ENCODE measurements at places on chromosomes 2 and 18. TPM values are rescaled to one million over a fixed set of nuclear protein-coding genes. Genes with fewer than 3 reads are reported as not detected.

DNA sequence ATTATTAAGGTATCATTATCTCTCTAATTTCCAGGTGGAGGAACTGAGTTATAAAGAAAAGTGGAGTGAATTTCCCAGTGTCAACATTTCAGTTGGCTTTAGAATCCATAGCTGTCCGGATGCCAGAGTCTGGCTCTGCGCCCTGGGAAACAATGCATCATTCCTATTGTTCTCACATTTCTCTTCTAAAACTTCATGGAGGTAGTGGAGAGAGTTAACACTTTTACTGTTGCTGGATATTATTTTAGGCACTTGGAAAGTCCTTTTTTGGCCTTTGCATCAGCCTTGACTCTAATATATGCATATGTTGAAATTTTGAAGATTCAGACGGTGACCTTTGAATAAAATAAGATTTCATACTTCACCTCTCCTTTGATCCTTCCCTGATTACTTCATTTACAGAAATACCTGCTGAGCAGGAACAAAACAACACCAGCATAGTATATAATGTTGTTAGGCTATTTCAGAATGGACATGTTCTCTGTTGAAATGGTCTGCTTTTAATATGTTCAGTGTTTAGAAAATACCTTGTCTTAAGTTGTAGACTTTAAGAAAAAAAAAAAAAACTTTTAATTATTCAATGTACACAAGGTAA, 148.8 kb downstream of the EPHA4 start:
- DNase-seq, result no peak

DNA sequence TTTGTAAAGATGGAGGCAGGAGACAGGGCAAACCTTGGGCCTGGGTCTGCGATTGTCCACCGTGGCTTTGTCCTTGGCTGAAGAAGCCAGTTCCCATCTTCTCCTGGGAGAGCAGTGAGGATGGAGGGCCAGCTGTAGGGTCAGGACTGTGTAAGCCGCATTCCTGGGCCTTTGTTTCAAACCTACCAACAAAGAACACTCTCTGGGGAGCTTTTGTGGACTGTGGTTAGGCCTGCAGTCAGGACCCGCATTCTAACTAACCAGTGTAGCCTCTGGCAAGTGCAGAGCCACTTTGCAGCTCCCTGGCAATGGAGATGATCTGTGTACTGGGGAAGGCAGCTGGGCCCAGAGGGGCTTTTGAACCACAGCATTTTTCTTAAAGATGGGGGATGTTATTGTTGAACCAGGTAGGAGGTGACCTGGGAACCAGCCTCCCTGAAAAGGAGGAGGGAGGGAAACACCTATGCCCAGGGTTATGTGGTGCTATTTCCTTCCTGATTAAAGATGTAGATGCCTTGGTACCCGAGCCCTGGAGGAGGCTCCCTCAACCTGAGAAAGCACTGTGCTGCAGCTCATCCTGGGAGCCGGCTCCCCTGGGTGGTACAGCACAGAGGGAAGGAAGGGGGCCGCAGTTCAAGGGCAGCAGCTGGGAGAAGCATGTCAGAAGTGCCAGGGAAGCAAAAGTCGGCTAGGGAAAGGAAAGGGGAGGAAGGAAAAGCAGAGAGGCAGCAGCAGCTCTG, 12.7 kb upstream of the SMAD4 start:
- DNase-seq, result no peak

- DNase-seq, result no peak
Measured at GRCh38 chr18:35089382-35089781, 48.2 kb downstream of the MAPRE2 start.

The EML6 gene
- 0.92 TPM for total RNA-seq

DNA sequence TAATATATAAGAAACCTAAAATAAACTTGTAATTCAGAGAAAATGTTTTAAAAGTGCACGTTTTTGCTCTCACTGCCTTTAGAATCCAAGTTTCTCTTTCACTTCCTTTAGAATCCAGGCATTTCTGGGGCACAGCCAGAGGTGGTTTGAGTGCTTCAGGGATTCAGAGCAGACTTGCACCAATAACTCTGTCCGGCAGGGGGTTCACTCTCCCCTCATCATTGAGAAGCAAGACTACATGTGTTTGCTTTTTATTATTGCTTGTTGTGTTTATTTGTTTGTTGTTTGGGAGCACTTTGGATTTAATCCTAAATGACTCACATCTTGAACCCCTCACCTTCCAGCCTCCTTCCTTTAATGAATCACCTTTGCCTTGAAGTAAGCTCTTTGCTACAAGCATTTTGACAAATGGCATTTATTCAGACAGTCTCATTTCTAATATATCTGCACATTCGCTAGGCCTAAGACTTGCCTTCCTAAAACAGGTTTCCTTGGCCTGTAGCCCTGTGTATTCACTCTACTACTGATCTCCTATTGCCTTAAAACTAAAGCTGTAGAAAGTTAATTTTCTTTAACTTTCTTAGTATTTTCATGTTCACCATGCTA, 233.5 kb upstream of the ATP5MC3 start:
- no peak for DNase-seq

GRCh38 chr2:217861334-217861877, 141.4 kb downstream of the TNS1 start:
- no peak for DNase-seq

The KLHL29 gene
- total RNA-seq, result 24.4 TPM

The GCKR gene
- total RNA-seq, result 1.8 TPM

The PROC gene
- not detected for total RNA-seq

- no peak for DNase-seq
Measured at GRCh38 chr2:75311993-75312392, 112.7 kb upstream of the TACR1 start.

- no peak for DNase-seq
Measured at GRCh38 chr2:17877811-17878280, 621 bp upstream of the KCNS3 start.

The FAM237A gene
- total RNA-seq, result not detected

The ROCK2 gene
- 85.8 TPM for total RNA-seq

The DBI gene
- total RNA-seq, result 68.6 TPM

DNA sequence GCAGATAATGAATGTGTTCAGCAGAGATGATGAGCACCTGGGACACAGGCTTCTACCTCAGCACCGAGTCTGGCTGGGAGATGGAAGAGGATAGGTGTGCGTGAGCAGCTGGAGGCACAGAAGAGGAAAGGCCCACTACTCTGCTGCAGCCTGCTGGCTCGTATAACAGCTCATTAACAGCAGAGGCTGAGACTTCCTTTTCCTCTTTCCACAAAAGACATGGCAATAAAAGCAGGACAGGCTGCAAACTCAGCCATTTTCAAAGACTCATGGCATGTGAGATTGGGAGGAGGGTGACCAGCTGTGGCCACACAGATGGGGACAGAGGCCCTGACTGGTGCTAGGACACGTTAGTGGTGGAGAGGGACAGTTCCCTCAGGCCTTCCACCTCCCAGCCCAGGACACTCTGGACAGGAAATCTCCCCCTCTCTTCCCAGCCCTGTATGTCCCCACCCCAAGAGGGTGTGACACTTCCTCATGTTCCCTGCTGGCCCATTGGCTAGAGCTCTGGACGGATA, 60.3 kb downstream of the CACNB4 start:
- DNase-seq, result no peak

DNA sequence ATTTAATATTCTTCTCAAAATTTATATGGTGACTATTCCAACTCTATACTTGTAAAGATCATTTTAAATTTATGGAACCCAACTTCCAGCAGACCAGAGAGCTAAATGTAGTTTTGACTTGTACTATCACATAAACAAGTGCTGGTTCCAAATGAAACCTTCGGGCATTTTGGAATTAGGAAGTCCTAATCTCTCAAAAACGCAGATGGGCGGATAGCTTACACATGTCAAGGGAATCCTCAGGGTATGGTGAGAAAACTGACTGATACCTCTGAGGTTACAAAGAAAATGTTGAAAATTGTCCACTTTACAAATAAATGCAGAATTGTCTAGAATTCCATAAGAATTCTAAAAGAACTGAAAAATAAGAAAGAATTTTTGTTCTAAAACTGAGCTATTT, 224.1 kb downstream of the SS18 start:
- DNase-seq, result no peak

- DNase-seq, result no peak
Measured at GRCh38 chr2:100017633-100018032, 124.8 kb downstream of the AFF3 start.

DNA sequence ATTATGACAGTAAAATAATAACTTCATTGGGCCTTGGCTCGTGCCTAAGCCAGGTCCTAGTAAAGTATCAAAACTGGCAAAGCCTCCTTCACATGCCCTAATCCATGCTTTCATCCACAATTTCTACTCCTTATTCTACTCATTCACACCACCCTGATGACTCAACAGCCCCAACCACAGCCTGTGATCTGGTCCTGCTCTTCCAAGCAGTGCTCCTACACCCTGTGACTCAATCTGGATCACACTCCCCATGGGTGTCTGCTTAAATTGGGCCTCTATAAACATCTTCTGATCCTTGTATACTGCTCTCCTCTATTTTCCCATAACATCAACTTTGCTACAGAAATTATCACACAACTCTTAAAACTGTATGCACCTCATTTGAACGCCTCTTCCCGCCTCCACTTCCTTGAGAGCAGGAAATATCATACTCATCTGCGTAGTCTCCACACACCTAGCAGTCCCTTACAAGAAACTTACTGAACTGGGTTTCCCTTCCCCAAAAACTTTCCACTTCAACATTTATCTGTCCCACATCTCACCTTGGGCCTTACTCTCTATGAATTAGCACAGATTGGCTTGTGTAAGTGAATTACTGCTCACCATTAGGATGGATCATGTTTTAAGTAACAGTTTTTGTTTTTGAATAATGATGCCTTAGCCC, 15.9 kb downstream of the GTF3C3 start:
- DNase-seq, result no peak

The FBXO36 gene
- 1.7 TPM for total RNA-seq

GRCh38 chr2:9610781-9611548, 19.8 kb downstream of the YWHAQ start:
- DNase-seq, result no peak

DNA sequence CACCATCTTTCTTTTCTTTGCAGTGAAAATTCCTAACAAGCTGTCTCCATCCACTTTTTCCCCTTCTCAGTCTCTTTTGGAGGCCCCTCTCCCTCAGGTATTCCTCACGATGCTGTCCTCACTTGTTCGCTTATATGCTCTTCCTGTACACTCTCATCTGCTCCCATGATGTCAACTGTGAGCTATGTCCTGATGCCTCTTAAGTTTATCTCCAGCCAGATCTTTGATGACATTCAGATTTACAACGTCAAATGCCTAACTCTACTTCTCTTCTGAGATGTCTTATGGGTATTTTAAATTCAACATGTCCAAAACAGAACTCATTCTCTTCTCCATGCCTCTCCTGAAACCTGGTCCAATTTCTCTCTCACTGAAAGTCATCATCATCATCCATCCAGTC, 55.1 kb upstream of the SERTAD2 start:
- DNase-seq, result no peak

DNA sequence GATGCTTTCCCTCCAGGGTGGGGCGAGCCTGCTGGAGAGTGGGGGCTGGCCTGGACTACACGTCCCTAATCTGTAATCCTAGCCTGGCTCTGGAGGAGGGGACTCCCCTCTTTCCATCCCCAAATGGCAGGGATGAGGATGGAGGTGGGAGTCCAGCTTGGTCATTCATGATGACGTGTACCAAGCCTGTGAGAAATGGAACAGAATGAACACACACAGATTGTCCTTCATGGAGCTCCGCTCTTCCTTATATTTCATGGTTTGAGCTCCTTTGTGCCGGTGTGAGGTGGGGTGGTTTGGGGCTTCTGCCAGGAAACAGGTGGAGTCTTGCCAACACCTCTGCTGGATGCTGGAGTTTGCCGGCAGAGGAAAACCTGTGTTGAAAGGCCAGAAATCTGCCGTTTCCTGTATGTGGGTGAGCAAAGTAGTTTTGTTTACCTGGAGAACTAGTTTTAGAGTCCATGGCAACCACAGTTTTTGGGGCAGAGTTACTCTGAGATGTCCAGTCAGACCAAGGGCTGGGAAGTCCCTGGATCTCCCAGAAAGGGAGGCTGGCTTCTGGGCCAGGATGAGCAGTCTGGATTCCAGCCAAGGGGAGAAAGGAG, 417.6 kb upstream of the MEX3C start:
- no peak for DNase-seq

The C1GALT1C1L gene
- total RNA-seq, result 0.95 TPM

DNA sequence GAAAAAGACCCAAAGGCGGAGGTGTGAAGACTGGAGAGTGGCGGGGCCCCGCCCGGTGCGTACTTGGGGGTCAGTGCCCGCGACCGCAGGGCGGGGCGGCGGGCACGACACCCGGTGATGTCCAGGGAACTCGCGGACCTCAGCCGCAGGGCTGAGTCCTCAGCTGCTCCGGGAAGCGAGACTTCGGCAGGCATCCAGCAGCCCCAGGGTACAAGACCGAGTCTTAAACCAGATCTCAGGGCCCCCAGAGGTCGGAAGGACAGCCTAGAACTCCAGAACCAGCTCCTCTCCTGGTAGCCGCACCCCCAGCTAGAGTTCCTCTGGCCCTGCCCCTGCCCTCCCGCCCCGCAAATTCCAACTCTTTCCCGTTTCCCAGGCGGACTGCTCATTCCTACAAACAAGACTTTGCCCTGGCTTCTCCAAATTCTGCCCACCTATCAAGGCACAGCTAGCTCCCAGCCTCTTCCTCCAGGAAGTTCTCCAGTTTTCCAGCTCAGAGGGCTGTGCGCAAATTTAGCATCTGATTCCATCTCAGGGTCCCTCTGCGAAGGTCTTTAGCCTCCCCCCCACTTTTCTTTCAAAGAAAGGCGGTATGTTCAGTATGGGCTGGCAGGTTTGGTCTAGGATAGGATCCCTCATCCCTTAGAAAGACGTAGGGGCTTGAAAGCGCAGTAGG, 26.0 kb upstream of the NOTO start:
- no peak for DNase-seq

GRCh38 chr2:115483666-115484065, 1041.2 kb downstream of the DPP10 start:
- no peak for DNase-seq

GRCh38 chr2:136238286-136239078, 120.5 kb upstream of the CXCR4 start:
- no peak for DNase-seq

DNA sequence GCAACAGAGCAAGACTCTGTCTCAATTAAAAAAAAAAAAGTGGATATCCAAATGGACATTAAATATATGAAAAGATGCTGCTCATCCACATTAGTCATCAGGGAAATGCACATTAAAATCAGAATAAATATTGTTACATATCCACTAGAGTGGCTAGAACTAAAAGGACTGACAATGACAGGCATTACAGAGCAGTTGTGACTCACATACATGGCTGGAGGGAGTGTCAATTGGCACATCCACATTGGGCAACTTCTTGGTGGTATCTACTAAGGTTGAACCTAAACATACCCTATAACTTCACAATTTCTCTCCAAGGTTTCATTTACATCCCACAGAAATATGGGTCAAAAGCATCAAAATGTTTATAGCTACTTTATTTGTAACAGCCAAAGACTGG, 14.0 kb upstream of the DNER start:
- no peak for DNase-seq

All from thoracic aorta (tissue), 2 donors.